ENCODE measurements at places on chromosomes 12 and 14. TPM values are rescaled to one million over a fixed set of nuclear protein-coding genes. Genes with fewer than 3 reads are reported as not detected.
A peak's percentile ranks its signal among the peaks of the same experiment; 100 is the strongest.

DNA sequence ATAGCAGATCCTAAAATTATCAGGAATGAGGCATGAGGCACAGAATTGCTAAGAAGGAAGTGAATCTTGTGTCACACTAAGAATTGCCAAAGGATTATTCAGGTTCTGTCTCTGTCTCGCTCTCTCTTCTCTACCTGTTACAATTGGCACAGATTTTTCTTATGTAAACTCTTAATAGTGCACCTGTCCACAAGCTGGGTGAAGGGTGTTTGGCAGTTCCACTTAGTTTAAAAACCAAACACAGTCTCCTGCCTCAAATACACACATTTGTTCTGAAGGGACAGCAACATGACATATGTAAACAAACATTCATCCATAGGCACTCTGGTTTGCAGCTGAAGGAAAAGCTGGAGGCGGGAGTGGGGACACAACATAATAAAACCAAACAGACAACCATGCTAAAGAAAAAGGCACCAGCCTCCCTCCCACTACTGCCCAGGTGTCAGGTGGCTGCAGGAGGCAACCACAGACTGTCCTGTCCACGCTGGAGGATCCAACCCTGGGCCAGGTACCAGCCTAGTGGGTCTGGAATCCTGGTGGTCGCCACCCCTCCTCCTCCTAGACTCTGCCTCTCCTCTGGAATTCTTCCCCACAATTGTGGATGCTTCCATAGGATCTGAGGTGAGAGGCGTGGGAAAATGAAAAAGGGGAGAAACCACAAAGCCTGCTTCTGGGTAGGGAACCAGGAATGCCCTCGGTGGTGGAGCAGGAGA, 81.2 kb downstream of the TMEM260 start:
- H3K36me3 ChIP-seq, result peaks cover 5% of the 10 kb centered on the region
- peaks cover 34% of the 10 kb centered on the region for H3K4me1 ChIP-seq
- no peak overlapping the region for H3K4me3 ChIP-seq
- H3K27me3 ChIP-seq, result peaks cover 2% of the 10 kb centered on the region

CCDC175 gene
- total RNA-seq, result not detected

CRY1 gene
- 15.7 TPM for total RNA-seq

GRCh38 chr12:69783365-69783764, 41.7 kb upstream of the MYRFL start:
- no peak for DNase-seq
- H3K27me3 ChIP-seq, result no peaks in the 10 kb centered on the region
- no peaks in the 10 kb centered on the region for H3K4me1 ChIP-seq
- no peaks in the 10 kb centered on the region for H3K36me3 ChIP-seq
- H3K27ac ChIP-seq, result no peak overlapping the region

RFLNA gene
- total RNA-seq, result not detected

DNA sequence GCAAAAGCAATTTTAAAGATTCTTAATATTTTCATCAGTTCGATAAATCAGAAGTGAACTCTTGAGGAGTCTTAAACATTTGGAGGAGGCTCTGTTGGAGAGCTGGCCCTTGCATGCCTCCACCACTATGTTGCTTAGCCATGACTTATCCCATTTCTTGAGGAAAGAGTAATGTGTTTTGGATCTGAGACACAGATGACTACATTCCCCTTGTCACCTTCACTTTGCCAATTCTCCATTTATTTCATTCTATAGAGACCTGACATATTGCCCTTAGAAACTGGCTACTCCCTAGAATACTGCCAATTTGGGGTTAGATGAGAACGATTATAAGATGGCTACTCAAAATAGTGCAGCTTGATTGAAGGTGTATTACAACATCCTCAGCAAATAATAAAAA, 157.4 kb upstream of the TMEM260 start:
- H3K4me1 ChIP-seq, result peaks cover 17% of the 10 kb centered on the region
- H3K4me3 ChIP-seq, result no peak overlapping the region
- DNase-seq, result no peak
- H3K27ac ChIP-seq, result no peak overlapping the region

BEGAIN gene
- total RNA-seq, result 0.08 TPM

DNA sequence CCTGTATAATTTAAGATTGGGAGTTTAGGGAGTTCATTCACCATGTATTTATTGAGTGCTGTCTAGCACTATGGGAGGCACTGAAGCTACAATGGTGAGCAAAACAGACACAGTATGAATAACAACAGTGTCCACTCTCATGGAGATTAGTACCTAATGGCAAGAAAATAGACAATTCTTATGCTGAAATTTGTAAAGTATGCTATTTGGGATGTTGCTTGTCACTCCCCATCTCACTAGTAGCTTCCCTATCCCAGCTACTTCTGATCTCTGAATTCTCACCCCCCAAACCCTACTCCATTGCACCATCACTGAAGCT, 4.0 kb downstream of the GDF11 start:
- H3K27me3 ChIP-seq, result peaks cover under 1% of the 10 kb centered on the region
- H3K27ac ChIP-seq, result peak overlapping the region; percentile 22
- H3K36me3 ChIP-seq, result no peaks in the 10 kb centered on the region
- DNase-seq, result no peak
- peaks cover 43% of the 10 kb centered on the region for H3K4me1 ChIP-seq

CELA1 gene
- not detected for total RNA-seq

DNA sequence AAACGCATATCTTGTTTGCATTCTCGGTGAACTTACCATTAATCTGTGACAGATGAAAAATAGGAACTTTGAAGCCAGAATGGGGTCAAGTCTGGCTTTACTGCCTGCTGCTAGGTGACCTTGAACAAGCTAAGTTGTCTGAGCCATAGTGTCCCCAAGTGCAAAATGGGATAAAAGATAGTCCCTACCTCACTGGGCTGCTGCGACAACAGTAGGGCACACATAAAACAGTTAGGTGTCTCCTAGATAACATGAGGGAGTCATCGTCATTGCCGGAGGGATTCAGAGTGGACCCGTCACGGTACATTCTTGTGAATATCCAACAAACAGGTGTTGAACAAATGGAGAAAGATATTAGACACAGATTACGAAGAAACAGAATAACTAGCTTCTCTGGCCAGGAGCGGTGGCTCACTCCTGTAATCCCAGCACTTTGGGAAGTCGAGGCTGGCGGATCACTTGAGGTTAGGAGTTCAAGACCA, 71.2 kb downstream of the NINJ2 start:
- H3K36me3 ChIP-seq, result no peaks in the 10 kb centered on the region
- no peak for DNase-seq
- no peak overlapping the region for H3K27ac ChIP-seq
- H3K4me3 ChIP-seq, result no peak overlapping the region
- no peaks in the 10 kb centered on the region for H3K4me1 ChIP-seq
- peaks cover 40% of the 10 kb centered on the region for H3K27me3 ChIP-seq

- peak overlapping the region; percentile 36 for H3K4me3 ChIP-seq
- H3K27me3 ChIP-seq, result no peaks in the 10 kb centered on the region
- peak overlapping the region; percentile 82 for H3K27ac ChIP-seq
- peaks cover 10% of the 10 kb centered on the region for H3K36me3 ChIP-seq
Measured at GRCh38 chr12:49489720-49490119, 49.1 kb upstream of the KCNH3 start.

DNA sequence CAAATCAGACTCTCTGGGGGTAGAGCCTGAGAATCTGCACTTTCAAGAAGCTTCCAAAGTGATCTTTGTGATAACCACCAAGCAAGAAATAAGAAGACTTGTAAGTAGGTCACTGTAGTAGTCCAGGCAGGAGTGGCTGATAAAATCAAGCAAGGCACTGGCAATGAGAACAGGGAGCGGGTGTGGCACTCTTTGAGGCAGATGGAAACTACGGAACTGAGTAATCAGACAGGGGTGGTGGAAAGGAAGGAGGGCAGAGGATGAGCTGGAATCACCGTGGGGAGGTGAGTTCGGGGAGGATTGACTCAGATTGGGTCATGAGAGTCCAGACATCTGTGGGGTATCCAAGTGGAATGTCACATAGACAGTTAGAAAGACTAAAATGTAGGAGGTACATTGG, 44.4 kb upstream of the PLXNC1 start:
- peak overlapping the region; percentile 3 for H3K27ac ChIP-seq
- peak; percentile 32 for DNase-seq
- H3K4me1 ChIP-seq, result peaks cover 55% of the 10 kb centered on the region
- no peaks in the 10 kb centered on the region for H3K27me3 ChIP-seq
- peak overlapping the region; percentile 42 for H3K4me3 ChIP-seq
- no peaks in the 10 kb centered on the region for H3K36me3 ChIP-seq

DNA sequence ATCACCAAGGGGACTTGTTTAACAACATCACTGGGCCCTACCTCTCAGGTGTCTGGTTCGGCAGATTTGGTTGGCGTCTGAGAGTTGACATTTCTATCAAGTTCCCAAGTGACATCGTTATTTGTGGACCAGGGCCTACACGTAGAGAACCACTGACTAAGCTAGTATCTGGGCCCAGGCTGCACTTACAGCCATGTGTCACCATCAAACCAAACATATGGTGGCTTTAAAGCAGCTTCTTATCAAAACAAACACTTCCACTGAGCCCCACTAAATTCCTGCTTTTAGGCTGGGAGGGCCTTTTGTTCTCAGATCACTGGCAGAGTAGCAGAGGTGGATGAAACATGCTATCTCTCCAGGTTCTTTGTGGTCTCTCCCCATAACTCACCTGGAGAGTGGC, 220.5 kb downstream of the PELI2 start:
- peak; percentile 5 for DNase-seq
- peak overlapping the region; percentile 91 for H3K27ac ChIP-seq
- peaks cover 64% of the 10 kb centered on the region for H3K4me1 ChIP-seq
- no peaks in the 10 kb centered on the region for H3K27me3 ChIP-seq
- H3K36me3 ChIP-seq, result peaks cover 6% of the 10 kb centered on the region

All from HFFc6 (cell line).